Fibroblast of skin of left biceps (primary cell): ENCODE measurements at places on chromosomes 12 and 14.

DNA sequence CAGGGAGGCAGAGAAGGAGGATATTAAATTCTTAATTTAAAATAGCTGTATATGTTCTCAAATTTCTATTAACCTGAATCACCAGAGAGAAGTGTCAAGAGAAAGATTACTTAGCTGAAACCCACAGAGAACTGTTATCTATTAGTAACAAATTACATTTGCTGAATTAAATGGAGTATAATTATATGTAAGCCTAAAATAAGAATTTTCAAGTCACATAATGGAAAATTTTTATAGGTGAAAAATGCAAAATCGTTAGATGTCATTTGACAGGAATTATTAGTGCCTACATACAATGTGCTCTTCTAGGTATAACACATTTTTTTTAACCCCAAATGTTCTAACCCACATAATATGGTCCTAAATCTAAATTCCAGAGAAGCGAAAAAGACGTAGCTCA, 4.1 kb upstream of the ATP2B1 start:
- no peak for DNase-seq

DNA sequence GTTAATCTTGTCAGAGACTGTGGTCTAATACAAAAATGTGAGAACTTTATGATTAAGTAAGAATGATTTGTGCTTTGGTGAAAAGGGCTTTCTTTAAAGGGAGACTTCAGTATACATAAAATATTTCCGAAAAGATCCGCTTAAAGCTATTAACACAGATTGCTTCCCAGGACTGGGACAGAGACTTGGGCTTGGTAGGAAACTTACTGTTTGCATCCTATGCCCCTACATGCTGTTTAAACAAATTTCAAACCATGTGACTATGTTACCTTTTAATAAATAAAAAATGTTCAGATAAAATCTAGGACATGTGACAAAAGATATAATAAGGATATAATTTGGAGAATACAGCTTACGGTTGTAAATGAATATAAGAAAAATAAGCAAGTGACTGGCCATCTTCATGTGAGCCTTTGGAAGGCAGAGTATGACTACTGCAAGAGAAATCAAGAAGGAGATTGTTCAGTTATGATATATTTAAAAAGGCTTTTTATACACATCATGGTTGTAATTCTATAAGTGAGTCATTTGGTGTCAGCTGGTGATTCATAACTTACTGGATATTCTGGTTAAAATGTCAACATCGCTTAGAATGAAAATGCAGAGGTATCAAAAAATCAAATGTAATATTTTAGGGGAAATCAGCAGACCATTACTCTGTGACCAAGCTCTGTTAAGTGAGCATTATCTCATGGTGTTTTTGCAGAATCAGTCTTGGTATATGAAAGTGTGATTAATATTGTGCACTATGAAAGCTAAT, 234.7 kb upstream of the E2F7 start:
- DNase-seq = peak; percentile 62

- no peak for DNase-seq
These were observed 115.6 kb upstream of the METAP2 start for GRCh38 chr12:95358111-95359083.

GRCh38 chr12:128534906-128535305, 267.9 kb downstream of the TMEM132C start:
- DNase-seq = no peak

DNA sequence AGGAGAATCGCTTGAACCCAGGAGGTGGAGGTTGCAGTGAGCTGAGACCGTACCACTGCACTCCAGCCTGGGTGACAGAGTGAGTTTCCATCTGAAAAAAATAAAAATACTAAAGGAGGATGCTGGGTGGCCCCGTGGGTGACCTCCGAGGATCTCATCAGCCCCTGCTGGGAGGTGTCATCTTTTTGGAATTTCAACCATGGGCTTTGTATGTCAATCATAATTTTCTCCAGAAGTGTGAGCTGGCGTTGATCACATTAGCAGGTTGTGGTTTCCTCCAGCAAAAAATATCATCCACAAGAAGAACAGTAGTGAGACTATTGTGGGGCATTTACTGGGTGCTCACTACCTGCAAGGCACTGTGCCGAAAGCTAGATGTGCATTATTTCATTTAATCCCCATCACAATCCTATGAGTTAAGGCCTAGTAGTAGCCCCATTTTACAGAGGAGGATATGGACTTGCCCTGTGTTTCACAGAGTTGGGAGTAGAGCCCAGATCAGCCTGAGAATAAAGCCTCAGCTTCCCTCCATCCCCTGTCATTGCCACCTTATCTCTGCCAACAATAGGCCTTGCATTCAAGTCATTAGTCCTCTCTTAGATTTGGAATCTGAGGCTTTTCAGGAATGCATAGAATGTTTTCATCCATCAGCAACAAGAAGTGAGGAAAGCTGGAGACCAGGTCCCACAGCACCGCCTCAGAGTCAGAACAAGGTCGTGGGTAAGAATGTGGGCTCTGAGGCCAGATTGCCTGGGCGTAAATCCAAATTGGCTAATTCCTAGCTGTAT, 39.8 kb downstream of the SVOP start:
- no peak for DNase-seq

DNA sequence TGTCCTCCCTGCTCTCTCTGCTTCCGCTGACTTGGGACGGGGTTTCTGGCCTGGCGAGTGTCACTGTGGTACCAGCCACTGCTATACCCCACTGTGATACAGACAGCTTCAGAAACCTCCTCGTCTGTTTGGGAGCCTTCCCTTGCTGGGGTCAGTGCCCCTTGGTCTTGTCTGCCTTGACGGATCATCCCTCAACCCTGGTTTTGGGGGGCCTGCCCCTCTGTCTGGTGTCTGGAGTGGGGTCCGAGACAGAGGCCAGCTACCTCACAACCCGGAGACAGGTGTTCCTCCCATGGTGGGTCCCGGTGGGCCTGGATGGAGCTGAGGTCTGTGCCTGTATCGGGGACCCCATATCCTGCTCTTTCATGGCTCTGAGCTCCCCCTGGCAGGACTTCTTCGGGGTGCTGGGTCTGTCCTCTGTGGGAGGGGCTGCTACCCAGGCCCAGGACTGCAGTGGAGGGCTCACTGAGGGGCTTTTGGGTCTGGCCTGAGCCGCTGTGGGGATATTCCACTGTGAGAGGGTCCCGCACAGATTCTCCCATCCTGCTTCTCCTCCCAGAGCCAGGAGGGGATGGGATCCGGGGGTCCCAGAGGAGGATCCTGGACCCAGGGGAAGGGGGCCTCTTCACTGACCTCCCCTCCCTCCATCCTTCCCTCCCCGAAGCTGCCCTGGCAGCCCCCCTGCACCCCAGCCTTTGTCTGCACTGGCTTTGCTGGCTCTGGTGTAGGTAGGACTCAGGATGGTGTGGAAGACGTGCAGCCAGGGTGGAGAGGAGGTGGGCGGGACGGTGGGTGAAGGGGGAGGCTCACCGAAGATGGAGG, 365.5 kb downstream of the TMEM121 start:
- DNase-seq = no peak

- no peak for DNase-seq
These were observed at the start of gene SPIC for GRCh38 chr12:101474711-101475386. Gene SPIC, plus strand, starts transcription at chr12:101475336. Its CDS starts 1,569 bp downstream, at chr12:101476905.

- DNase-seq = no peak
These were observed 29.8 kb downstream of the CFL2 start for GRCh38 chr14:34684578-34684977.

DNA sequence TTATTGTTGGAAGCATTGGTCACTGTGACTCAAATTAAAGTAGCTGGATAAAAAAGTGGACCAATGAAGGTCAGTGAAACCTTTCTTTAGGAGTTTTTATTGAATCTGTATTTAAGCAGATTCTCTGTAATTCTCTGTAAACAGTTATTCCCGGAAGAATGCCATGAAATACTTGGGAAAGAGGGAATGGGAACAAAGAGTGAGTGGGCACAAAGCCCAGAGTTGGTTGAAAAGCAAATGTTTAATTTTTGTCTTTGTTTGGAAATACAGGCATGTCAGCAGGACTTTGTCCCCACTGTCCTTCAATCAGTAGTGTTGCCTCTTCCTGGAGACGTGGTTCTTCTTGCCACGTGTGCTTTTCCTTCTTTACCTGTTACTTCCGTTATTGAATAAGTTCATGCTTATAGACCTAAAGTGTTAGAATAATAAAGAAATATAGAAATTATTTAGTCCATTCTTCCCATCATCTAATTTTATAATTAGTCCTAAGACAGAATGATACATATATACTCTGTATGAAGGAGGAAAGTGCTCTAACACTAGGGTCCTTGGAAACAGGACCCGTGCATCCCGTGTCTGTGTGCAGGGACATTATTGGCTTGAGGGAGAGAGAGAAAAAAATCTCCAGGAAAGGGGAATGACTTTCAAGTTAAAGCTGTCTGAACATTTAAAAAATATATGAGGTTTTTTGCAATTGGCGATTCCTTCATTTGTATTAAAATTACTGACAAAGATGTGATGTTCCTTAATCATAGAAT, 2.0 kb upstream of the ANG start:
- no peak for DNase-seq

- no peak for DNase-seq
These were observed 11.6 kb downstream of the RAPGEF3 start for GRCh38 chr12:47747126-47747525.

DNA sequence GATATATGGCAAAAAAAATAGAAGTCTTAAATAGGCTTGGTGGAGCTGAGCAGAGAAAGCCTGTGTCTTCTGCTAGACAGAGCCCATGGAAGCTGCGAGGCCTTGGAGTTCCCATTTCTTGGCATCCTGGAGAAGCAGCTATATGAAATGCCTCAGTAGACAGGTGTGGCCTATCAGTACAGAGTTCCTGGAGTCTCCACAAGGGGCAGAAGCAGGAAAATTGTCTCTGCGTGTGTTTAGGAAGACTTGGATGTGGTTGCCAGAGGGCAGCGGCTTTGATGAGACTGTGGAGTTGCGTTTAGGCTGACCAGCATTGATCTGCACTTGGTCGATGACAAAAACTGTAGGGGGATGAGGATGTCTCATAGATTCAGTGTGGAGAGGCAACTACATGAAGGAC, 334.5 kb upstream of the SEL1L start:
- DNase-seq = no peak

DNA sequence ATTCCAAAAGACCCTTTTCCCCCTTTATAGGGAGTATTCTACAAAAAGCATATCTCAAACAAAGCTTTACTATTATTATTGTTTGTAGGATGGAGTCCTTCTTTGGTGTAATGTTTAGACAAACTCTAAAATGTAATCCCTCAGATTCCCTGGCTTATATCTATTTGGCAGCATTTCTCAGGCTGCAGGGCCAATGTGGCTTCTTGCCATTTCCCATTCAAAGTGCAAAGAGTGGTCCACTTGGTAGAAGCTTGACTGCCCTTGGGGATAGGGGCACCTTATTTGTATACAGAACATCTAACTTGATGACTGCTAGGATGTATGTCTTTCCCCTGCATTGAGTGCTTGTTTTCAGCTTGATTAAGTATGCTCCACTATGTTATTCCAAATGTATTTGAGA, 242.7 kb downstream of the PRKD1 start:
- DNase-seq = no peak

DNA sequence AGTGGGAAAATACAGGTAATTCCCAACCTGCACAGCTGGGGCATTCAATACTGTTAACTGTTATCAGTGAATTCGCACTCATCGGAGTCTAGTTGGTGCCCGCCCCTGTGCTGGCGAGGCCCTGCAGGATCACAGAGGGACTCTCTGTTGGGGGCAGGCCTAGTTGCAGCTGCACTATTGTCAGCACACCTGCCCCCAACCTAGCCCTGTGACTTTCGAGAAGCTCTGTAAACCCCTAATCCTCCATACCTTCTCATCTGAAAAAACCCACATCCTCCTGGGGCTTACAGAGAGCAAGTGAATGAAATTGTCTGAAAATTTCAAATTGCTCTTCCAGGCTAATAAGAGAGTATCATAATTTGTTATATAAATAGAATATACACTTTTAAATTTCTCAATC, 132.2 kb upstream of the NUDT4 start:
- DNase-seq = no peak

GRCh38 chr12:24776861-24777260, 172.0 kb downstream of the BCAT1 start:
- no peak for DNase-seq

DNA sequence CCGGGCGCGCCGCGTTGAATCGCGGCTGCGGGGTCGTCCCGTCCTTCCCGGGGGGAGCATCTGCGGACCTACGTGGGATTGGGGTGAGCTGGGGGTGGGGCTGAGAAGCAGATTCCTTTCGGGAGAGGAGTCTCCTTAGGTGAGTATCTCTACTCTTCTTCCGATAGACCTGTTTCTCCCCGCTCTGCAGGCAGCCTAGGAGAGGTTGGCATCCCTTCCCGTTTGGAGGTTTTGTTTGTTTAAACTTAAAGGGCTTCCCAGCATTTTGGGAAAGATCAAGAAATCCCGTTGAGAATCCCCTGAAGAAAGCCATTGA, 411 bp downstream of the TTLL5 start:
- no peak for DNase-seq

- DNase-seq = no peak
These were observed 325 bp upstream of the CLIP1 start for GRCh38 chr12:122422730-122423257.

DNA sequence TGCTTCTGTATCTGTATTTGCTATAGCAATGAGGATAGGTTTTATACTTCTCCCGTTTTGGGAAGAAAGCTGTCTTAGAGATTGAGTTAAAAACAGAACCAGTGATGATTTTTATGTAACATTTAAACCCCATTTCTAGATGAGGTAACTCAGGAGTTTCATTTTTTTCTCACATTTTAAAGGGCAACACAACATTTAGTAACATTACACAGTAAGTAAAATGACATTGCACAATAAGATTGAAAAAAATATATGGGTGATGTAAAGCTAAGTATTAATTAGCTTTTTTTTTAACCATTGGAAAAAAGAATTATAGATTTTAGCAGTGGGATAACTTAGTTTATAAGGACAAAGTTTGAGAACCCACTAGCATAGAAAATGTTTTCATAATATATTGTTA, 25.2 kb upstream of the SCFD1 start:
- DNase-seq = no peak

GRCh38 chr12:117333331-117333881, 28.0 kb downstream of the NOS1 start:
- DNase-seq = no peak

- DNase-seq = no peak
These were observed 121.2 kb downstream of the MIPOL1 start for GRCh38 chr14:37318938-37319337.

DNA sequence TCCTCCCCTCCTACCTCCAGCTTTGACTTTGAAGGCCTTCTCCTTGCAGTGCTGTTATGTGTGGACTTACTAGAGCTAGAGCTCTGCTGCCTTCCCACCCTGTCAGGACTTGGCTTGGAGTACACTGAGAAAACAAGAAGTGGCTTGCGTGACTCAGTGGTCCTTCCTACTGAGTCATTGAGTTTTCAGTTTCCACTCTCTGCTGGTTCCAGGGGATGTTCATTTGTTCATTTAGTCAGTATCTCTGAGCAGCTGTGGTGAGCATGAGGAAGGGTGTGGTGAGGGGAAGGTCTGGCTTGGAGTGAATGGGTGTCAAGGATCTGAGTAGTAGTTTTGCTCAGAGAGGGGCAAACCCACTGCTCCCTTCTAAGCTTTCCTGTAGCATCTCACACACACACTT, 17.2 kb upstream of the ELK3 start:
- no peak for DNase-seq

GRCh38 chr12:98754095-98754494, 109.0 kb downstream of the APAF1 start:
- no peak for DNase-seq
